ENCODE measurements at places on chromosomes 7 and 10. TPM values are rescaled to one million over a fixed set of nuclear protein-coding genes. Genes with fewer than 3 reads are reported as not detected.

Gene GTF2IRD1
- 60.7 TPM for total RNA-seq

Gene CNPY1
- total RNA-seq: not detected

- no peaks in the 10 kb centered on the region for H3K27me3 ChIP-seq
- H3K36me3 ChIP-seq: peaks cover 16% of the 10 kb centered on the region
- peaks cover 32% of the 10 kb centered on the region for H3K4me1 ChIP-seq
- H3K27ac ChIP-seq: peak overlapping the region; percentile 43
These were observed 119.5 kb downstream of the TCF7L2 start for GRCh38 chr10:113069595-113069994.

- H3K27me3 ChIP-seq: no peaks in the 10 kb centered on the region
- H3K27ac ChIP-seq: no peak overlapping the region
- no peak overlapping the region for H3K4me3 ChIP-seq
- H3K36me3 ChIP-seq: no peaks in the 10 kb centered on the region
- DNase-seq: no peak
- peaks cover 5% of the 10 kb centered on the region for H3K4me1 ChIP-seq
These were observed 69.7 kb upstream of the PLPP4 start for GRCh38 chr10:120387326-120387725.

DNA sequence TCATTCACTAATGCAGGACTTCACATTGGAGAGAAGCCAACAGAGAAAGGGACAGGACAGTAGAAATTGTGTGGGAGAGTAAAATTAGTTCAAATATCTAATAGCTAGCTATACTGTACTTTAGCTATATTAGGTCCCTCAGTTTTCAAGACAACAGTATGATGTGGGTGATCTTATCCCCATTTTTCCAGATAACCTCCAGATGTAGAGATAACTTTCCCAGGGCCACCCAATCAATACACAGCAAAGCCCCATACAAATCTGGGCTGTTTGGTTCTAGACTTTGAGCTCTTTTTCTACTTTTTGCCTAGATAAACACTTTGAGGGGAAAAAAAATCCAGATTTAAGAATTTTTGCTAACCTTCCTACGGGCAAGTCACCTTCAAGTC lies 482 bp upstream of the CLDN12 start:
- no peak for DNase-seq
- H3K27ac ChIP-seq: no peak overlapping the region
- peaks cover 15% of the 10 kb centered on the region for H3K4me1 ChIP-seq
- H3K27me3 ChIP-seq: peaks cover 28% of the 10 kb centered on the region

- H3K36me3 ChIP-seq: no peaks in the 10 kb centered on the region
- DNase-seq: no peak
- H3K4me1 ChIP-seq: peaks cover 12% of the 10 kb centered on the region
These were observed 158.5 kb downstream of the CACNA2D1 start for GRCh38 chr7:82284936-82285519.

GRCh38 chr10:20596065-20596755 lies 300.9 kb downstream of the NEBL start:
- H3K4me1 ChIP-seq: no peaks in the 10 kb centered on the region
- no peaks in the 10 kb centered on the region for H3K36me3 ChIP-seq
- DNase-seq: no peak
- no peak overlapping the region for H3K4me3 ChIP-seq
- H3K27me3 ChIP-seq: no peaks in the 10 kb centered on the region

DNA sequence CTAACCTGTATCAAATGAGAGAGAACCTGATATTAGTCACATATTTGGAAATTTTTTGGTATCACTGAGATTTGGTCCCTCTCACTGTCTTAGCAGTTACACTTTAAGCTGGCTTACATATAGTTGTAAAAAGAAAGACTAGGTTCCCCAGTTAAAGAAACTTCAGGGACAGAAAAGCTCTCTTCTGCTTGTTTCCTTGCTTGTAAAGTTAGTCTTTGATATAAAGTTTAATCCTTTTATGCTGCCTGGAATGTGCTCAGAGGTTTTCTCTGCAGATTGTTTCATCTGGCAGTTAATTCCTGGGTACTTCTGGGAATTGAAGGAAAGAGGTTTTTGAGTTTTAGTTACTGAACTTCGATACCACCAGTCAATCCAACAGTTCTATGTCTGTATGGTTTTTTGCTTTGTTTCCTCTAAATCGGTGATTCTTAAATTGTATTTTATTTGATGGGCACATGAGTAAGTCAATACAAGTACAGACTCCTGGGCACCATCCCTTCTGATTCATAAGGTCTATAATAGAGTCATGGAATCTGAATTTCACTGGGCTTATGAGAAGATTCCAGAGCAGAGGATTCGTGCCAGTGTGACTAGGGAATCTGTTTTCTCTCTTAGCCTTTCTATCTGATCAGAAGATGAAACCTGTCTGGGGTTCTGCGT lies 1080.9 kb upstream of the C7orf33 start:
- H3K27me3 ChIP-seq: no peaks in the 10 kb centered on the region
- no peaks in the 10 kb centered on the region for H3K36me3 ChIP-seq
- H3K4me3 ChIP-seq: no peak overlapping the region

- no peak overlapping the region for H3K4me3 ChIP-seq
- H3K36me3 ChIP-seq: peaks cover 2% of the 10 kb centered on the region
- DNase-seq: no peak
These were observed 228.6 kb downstream of the FGFR2 start for GRCh38 chr10:121369616-121370015.

Gene DNAH11
- total RNA-seq: 1.6 TPM

- no peak overlapping the region for H3K27ac ChIP-seq
- peaks cover 8% of the 10 kb centered on the region for H3K27me3 ChIP-seq
- no peak overlapping the region for H3K4me3 ChIP-seq
- peaks cover 7% of the 10 kb centered on the region for H3K4me1 ChIP-seq
These were observed 54.8 kb upstream of the TNKS2 start for GRCh38 chr10:91743465-91743864.

Gene GNAT3
- not detected for total RNA-seq

GRCh38 chr7:67554986-67555385 lies 558.4 kb downstream of the TYW1 start:
- H3K4me1 ChIP-seq: peaks cover 10% of the 10 kb centered on the region
- H3K36me3 ChIP-seq: no peaks in the 10 kb centered on the region
- peaks cover 76% of the 10 kb centered on the region for H3K27me3 ChIP-seq
- H3K27ac ChIP-seq: no peak overlapping the region

Gene CCDC3
- 1.6 TPM for total RNA-seq

- H3K4me3 ChIP-seq: no peak overlapping the region
- DNase-seq: no peak
- no peak overlapping the region for H3K27ac ChIP-seq
- H3K36me3 ChIP-seq: no peaks in the 10 kb centered on the region
- peaks cover 15% of the 10 kb centered on the region for H3K27me3 ChIP-seq
These were observed 2.4 kb downstream of the PRAP1 start for GRCh38 chr10:133349577-133350011.

Gene TNS3
- 120 TPM for total RNA-seq

Gene TBXAS1
- total RNA-seq: 12.5 TPM

DNA sequence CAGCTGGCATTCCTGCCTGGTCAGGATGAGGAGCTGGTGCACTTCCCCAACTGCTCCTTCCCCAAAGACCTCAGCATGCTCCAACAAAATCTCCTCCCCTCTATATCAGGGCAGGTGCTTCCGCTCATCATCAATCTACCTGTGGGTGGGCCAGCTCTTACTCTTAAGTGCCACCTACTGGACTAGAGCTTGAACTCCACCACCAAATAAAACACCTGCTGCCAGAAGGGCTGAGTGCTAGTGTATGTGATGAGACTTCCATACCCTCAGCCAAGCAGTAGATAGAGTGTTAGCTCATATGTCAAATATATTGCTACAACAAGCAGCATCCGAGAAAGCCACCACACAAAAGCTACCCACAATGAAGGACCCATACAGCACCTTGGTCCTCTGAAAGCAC lies 264.3 kb downstream of the RNLS start:
- peaks cover 3% of the 10 kb centered on the region for H3K27me3 ChIP-seq
- H3K36me3 ChIP-seq: peaks cover 8% of the 10 kb centered on the region
- H3K27ac ChIP-seq: no peak overlapping the region
- no peaks in the 10 kb centered on the region for H3K4me1 ChIP-seq
- H3K4me3 ChIP-seq: no peak overlapping the region
- DNase-seq: no peak

Gene ITPRID1
- total RNA-seq: 3.1 TPM

GRCh38 chr10:127982601-127983000 lies 75.7 kb downstream of the PTPRE start:
- no peak for DNase-seq
- peaks cover 1% of the 10 kb centered on the region for H3K36me3 ChIP-seq
- H3K4me3 ChIP-seq: no peak overlapping the region
- no peak overlapping the region for H3K27ac ChIP-seq
- H3K27me3 ChIP-seq: no peaks in the 10 kb centered on the region

DNA sequence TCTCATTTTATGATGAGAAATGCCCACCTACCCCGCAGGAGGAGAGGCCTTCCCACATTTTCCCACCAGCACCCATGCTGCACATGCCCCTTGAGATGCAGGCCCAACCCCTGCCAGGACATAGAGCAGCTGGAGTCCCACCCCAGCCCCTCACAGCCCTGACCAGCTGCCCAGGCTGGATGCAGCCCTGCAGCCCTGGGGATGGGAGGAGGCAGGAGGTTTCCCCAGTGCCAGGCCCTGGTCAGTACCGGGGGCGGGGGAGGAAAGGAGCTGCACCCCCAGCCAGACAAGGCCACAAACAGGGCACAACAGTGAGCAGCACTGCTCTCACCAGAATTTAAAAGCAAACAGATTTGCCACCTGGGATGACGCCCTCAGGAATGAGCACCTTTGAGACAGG lies 196.1 kb downstream of the PTPRN2 start:
- no peak overlapping the region for H3K4me3 ChIP-seq
- H3K4me1 ChIP-seq: peaks cover under 1% of the 10 kb centered on the region
- no peak overlapping the region for H3K27ac ChIP-seq
- H3K36me3 ChIP-seq: no peaks in the 10 kb centered on the region
- DNase-seq: no peak

DNA sequence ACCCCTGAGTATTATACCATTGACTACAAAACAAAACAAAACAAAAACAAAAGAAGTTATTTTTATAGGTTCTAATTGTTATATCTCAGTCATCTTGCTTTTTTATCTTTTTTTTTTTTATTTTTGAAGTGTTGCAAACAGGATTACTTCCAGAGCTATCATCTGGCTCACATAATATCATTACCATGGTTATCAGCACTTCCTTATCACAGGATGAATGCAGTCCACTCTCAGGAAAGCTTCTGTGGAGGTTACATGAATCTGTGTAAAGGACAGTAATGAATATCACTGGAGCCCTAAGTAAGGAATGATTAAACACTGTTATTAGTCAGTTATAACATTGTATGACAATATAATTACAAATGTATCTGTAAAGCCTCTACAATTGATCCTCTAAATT lies 451.5 kb downstream of the PLXDC2 start:
- peaks cover 8% of the 10 kb centered on the region for H3K36me3 ChIP-seq
- no peaks in the 10 kb centered on the region for H3K27me3 ChIP-seq
- no peak for DNase-seq
- H3K4me3 ChIP-seq: no peak overlapping the region
- H3K4me1 ChIP-seq: peaks cover 32% of the 10 kb centered on the region

DNA sequence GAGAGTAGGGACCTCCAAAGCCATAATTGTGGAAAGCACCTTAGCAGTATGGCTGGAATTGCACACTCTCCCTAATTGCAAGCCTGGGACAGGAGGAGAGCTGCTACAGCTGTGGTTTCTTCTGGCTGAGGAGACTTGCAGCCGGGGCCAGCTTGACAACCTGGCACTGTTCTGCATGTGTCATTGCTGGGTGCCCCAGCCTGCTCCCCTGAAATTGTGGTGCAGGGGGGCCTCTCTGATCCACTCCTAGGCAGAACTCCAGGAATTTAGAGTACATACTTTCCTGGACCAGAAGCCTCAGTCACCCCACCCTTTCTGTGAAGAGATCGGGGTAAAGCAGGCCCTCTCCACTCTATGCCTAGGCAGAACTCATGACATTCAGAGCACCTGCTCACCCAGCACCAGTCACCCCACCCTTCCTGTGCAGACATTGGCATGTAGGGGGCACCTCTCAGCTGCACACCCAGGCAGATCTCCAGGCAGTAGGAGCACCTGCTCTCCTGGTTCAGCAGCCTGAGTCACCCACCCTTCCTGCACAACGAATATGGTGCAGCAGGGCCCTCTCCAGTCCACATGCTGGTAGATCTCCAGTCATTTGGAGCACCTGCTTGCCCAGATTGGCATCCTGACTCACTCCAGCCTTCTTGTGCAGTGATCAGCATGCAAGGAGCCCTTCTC lies 34.4 kb upstream of the DYNC1I1 start:
- H3K4me1 ChIP-seq: no peaks in the 10 kb centered on the region
- no peak for DNase-seq
- H3K36me3 ChIP-seq: no peaks in the 10 kb centered on the region
- no peak overlapping the region for H3K4me3 ChIP-seq
- no peak overlapping the region for H3K27ac ChIP-seq
- peaks cover 5% of the 10 kb centered on the region for H3K27me3 ChIP-seq

DNA sequence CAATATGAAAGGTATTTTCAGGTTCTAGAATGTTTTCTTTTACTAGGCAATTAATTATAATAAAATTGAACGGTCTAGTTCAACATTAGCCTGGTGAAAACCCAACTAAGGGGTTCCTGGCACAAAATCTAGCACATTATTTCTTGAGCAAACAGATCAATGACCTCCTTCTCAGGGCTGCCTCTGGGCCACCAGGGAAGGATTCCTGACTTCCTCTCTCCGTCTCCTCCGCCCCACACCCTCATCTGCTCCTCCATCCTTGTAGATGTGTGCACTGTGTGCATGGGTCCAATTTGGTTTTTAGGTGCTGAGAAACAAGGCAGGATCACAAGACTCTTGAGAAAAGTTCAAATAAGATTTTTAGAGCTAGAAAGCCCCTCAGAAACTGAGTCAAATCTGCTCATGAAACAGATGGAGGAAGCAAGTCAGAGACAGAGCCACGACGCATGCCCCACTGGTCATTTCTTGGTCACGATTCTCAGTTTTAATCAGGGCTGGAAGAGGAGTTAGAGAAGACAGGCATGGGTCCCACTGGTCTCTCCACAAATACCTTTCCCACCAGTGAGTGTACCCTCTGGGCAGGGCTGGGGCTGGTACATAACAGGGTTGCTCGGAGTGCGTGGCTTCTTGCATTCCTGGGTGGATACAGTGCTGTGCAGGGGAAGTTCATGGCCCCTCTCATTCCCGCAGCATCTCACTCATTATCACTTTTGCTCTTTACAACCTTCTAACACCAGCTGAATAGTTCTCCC lies 3.8 kb downstream of the TRPV6 start:
- no peaks in the 10 kb centered on the region for H3K36me3 ChIP-seq
- peaks cover 16% of the 10 kb centered on the region for H3K4me1 ChIP-seq
- H3K4me3 ChIP-seq: no peak overlapping the region

Gene MALRD1
- 1.2 TPM for total RNA-seq

Gene TBC1D12
- total RNA-seq: 8.0 TPM

Gene LEP
- not detected for total RNA-seq

Gene PLPP4
- total RNA-seq: not detected

DNA sequence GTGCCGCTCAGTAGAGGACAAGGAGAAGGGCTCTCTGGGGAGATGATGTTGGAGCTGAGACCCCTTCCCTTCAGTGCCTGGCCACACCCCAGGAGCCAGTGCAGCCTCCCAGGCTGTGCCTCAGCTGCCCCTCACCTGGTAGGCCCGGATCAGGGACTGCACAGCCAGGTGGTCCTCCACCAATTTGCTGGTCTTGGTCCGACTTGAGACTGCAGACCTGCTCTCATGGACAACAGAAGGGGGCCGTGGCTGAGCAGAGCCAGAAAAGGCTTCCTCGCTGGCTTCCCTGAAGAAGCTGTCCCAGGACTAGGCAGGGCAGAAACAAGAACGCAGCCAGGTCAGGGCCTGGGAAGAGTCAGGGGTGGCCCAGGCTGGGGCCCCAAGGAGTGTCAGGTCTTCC lies 5.5 kb downstream of the OGDHL start:
- H3K27ac ChIP-seq: no peak overlapping the region
- H3K4me1 ChIP-seq: no peaks in the 10 kb centered on the region
- no peaks in the 10 kb centered on the region for H3K27me3 ChIP-seq
- H3K4me3 ChIP-seq: no peak overlapping the region
- peaks cover 1% of the 10 kb centered on the region for H3K36me3 ChIP-seq
- no peak for DNase-seq

All from progenitor cell of endocrine pancreas (in vitro differentiated cells).